Small intestine (tissue), 16 donors: ENCODE measurements at places on chromosomes 16 and 17.

DNA sequence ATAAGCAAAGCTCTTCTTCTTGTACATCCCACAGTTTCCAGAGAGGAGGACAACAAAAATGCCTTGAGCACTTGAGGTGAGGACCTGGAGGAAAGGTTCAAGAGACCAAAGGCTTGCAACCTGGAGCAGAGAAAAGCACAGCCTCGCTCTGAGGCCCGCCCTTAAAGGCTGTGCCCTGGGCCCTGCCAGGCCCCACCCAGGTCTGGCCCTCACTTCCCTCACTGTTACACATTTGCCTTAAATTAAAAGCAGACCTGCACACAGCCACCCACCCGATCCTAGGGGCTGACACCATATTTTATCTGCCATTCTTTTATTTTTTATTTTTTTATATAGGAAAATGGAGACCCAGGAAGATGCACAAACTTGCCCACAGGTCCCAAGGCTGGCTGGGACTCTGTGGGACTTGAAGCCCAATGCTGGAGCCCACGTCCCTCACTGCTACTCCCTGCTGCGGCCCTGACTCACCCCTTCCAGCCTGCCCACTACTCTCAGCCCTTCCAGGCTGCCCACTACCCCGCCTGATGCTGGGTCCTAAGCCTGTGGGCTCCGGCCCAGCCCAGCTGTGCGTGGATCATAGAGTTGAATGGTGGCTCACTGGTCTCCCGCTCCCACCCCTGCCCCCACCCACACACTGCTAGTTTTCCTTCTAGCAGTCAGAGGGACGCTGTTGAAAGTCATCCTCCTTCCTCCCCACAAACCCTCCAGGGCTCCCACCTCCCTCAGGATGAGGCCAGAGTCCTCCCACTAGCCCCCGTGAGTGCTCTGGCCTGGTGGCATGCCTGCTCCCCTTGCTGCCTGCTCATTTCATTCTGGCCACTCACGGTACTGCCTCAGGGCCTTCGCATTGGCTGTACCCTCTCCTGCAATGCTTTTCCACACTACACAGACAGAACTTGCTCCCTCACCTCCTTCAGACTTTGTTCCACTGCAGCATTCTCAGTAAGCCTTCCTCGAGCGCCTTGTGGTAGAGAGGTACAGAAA, 77.6 kb upstream of the MED9 start:
- no peak for DNase-seq

GRCh38 chr16:87846705-87847466, 22.4 kb downstream of the SLC7A5 start:
- DNase-seq: no peak

DNA sequence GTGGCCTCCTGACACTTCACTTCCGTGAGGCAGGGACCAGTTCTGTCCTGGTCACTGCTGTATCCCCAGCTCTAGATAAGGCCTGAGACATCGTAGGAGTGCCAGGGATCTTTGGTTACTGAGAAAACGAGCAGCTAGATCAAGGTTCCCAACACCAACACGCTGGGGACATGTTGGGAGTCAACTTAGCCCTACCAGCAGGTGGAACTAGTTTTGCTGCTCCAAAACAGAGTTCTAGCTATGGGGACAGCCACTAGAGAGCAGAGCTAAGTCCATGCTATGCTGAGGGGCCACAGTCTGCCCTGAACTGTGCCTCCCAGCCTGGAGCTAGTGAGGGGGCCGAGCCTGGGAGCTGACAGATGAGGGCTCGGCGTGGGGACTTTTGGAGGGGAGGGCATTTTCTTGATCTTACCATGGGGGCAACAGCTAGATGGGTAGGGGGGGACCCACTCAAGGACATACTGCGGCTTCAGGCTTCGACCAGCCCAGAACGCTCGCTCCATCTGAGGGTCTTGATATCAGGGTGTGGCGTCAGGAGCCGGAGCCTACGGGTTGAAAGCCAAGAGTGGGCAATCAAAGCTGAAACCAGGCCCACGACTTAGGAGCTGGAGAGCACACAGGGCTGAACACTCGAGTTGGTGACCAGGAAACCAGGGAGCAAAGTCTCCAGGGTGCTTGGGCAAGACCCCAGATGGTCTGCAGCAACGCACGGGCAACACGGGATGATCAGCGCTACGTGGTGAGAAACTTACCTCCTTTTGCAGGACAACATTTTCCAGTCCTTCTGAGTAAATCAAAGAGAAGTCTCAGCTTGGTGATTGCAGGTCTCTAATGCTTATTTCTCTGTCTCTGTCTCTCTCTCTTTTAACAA, 13.4 kb downstream of the SNX20 start:
- DNase-seq: no peak

DNA sequence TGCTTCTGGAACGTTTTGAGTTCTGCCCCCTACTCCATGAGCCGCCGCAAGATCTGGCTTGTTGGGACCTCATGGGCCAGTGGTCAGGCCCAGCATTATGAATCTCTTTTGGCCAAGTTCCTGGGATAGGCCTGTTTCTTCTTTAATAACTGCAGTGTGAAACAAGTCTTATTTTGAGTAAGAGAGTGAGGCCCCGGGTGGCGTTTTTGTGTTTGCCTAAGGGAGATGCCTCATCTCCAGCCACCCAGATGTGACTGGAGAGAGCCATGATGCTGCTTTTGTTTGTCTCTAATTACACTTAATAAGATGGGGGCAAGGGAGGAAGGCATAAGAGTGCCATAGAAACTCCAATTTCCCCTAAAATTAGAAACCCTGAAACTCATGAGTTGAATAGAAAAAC, 39.8 kb downstream of the KSR1 start:
- no peak for DNase-seq

- no peak for DNase-seq
Measured at GRCh38 chr16:52925143-52925542, 127.6 kb downstream of the CHD9NB start.
